ENCODE measurements at places on chromosomes 2 and 18.
A peak's percentile ranks its signal among the peaks of the same experiment; 100 is the strongest.

DNA sequence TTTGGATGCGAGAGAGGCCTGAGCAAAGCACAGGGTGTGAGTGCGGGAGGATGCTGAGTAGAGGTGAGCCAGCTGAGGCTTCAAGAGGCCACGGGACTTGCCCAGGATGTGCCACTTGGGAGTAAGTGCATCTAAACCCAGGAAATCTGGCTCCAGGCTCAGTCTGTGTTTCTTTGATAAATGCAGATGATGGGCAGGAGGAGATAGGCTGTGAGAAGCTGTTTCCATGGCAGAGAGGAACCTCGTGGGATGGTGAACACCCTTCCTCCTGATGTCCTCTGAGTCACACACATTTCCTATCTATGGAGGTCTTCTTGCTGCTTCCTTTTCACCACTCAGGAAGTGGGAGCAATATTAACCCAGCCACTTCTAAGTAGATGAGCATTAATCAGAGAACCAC lies 38.4 kb upstream of the CELF4 start:
- no peak for DNase-seq

DNA sequence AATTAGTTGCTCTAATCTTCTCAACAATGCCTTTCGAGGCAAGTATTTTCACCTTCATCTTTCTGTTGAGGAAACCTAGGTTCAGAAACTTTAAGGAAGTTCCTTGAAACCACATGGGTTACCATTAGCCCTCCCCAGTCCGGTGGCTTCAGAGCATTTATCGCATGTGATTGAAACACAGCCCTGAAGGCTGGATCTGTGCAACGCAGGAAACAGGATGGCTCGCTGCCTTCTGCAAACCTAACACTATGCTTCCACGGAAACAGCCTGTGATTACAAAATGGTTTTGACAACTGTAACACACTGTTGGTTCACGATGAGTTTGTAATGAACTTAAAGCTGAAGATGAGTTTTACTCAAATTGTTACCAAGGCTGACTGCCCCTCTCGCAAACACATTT lies 68.5 kb downstream of the EPB41L3 start:
- no peak for DNase-seq

- DNase-seq = peak; percentile 32
Measured at GRCh38 chr2:115162494-115163293, 720.3 kb downstream of the DPP10 start.

GRCh38 chr18:46190667-46191066 lies 86.5 kb downstream of the HAUS1 start:
- DNase-seq = no peak

DNA sequence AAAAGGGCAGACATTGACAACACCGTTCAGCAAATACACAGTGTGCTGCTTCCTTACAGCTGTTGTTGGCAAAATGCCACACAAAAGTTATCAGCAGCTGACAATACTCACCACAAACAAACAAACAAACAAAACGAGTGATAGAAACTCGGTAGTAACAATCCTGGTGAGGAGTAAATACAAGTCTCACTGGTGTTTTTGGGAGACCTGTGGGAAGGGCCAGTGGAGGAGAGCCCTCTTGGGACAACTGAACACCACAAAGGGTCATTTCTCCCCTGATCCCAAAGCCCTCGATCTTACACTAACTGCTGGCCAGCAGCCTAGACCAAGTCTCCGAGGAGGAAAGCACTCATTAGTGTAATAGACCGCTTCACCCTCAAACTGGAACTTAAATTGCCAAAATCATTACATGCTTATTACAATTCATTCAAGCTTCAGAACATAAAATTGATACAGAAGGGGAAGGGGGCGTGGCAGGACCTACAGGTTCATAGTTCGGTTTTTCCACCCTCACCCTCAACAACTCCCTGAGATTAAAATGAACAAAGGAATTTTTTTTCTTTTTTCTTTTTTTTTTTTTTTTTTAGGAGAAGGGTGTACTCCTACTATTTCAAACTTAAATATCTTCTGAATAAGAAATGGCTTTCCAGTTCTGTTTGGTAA lies 5.0 kb downstream of the AP1S3 start:
- no peak for DNase-seq

DNA sequence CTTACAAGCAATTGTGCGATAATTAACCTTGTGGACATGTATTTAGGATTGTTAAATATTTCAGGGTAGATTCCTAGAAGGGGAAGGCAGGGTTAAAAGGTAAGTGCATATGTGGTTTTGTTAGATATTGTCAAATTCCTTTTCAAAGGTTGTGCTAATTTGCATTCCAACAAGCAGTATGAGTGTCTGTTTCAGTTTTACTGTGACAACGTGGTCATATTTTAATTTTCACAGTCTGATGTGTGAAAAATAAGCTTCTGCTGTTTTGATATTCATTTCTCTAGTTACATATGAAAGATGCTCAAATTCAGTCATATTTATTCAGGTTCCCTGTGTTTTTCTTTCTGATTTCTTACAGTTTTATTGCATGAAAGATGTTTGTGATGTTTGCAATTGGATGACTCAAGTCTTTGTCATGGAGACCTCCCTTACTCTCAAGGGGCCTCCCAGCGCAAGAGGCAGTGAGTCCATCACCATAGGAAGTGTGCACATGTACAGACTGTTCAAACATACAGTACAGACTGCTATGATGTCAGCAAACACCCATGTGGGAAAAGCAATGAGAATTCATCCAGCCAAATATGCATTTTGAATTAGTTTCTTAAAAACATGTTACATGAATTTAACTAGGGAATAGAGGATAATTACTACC lies 310.8 kb downstream of the GALR1 start:
- DNase-seq = no peak

GRCh38 chr2:220147161-220148038 lies 520.0 kb downstream of the SLC4A3 start:
- no peak for DNase-seq

GRCh38 chr18:1438458-1438910 lies 533.8 kb downstream of the ADCYAP1 start:
- no peak for DNase-seq

DNA sequence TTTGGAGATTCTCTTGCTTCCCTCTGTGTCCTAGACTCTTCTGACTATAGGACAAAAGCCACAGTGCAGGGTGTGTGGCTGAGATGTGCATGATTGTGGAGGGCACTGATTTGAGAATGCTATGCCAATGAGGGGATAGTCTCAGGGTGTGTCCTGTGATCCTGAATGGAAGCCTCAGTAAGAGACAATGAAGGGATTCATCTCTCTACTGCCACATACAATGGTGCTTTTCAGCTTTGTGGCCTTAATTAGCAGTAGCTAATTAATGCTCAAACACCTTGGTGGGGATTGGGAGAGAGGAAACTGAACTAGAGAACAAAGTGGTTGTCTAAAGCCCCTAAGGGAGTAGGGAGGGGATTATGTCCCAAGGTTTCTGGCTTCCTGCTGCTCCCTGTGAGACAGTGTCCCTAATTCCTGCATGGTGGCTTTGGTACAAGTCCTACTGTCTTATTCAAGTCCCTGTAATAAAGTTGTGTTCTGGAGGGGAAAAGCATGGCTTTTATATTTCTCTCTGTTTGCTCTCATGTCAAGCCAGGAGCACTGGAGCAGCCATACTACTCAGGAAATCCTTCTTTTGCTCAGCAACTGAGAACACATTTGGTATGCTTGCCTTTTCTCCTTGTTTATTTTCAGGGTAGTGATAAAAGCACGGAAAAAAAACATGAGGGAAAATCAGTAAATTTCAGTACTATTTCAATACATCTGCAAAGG lies 415.2 kb upstream of the TCF4 start:
- DNase-seq = no peak

DNA sequence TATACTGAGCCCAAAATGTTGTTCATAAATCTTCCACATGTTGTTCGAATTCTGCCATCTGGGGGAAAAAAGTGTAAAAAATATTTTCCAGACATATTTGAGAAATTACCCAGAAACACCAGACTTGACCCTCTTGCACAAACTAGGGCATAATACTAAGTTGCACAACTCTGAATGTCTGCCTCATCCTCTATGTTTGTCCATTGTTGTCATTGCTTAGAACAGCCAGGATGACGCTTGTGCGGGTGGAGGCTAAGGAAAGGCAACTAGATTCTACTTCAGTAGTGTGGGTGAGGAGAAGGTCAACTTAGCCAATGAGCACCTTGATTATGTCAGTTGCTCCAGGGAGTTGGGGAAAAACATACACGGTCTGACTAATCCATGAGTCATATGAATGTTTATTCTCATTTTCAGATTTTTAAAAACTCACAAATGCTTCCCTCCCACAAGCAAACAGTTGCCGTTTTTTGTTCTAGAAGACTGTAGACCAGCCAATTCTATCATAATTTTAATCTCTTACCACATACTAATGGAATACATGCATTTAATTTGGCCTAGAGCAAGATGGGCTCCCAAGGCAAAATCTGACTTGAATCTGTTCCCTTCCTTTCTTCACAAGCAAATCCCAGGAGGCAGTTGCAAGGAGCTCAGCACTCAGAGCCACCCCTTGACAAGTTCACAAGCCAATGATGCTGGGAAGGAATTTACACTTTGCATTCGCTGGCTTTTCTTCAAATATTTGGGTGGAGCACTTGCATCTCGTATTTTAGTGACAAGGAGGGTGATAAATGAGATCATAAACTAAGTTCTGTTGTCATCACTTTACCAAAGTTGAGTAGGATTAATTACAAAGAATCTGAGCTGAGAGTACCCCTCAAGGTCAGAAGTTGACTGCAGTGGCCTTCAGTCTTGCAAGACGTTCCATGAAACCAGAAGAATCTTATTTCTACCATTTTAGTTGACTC lies 163.2 kb upstream of the TWIST2 start:
- DNase-seq = no peak

GRCh38 chr2:23467618-23468017 lies 82.6 kb downstream of the KLHL29 start:
- no peak for DNase-seq

DNA sequence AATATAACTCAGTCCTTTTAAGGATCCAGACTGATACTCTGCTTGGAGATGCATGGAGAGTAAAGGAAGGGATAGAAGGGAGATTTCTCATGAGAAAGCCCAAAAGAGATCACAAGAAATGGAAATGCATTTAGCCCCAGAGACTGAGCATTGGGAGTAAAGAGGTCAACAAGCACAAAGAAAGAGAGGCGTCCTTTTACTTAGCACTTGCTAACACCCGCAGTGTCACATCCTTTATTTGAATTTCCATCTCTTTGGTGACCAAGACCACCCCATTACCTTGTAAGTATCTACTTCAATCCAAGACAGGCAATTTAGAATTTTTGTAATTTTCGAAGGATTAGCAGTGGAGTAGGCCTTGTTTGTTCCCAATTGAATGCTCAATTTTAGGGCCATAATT lies 111.8 kb upstream of the DCC start:
- no peak for DNase-seq

GRCh38 chr2:109676346-109676902 lies 62.3 kb downstream of the SOWAHC start:
- no peak for DNase-seq

- DNase-seq = no peak
Measured at GRCh38 chr2:119862127-119862889, 102.6 kb downstream of the PTPN4 start.

DNA sequence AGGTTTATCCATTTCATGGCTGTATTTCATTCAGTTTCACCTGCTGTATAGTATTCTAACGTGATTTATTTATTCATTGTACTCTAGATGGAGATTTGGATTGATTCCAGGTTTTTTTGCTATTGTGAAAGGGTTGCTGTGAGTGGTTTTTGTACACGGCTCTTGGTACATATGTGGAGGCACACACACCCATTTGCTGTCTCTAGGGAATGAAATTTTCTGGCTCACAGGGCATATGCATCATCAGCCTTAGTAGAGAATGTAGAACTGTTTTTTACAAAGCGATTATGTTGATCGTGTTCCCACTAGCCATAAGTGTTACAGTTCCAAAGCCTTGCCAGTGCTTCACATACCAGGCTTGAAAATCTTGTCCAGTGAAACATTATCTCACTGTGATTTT lies 5.1 kb downstream of the SPTBN1 start:
- DNase-seq = no peak

DNA sequence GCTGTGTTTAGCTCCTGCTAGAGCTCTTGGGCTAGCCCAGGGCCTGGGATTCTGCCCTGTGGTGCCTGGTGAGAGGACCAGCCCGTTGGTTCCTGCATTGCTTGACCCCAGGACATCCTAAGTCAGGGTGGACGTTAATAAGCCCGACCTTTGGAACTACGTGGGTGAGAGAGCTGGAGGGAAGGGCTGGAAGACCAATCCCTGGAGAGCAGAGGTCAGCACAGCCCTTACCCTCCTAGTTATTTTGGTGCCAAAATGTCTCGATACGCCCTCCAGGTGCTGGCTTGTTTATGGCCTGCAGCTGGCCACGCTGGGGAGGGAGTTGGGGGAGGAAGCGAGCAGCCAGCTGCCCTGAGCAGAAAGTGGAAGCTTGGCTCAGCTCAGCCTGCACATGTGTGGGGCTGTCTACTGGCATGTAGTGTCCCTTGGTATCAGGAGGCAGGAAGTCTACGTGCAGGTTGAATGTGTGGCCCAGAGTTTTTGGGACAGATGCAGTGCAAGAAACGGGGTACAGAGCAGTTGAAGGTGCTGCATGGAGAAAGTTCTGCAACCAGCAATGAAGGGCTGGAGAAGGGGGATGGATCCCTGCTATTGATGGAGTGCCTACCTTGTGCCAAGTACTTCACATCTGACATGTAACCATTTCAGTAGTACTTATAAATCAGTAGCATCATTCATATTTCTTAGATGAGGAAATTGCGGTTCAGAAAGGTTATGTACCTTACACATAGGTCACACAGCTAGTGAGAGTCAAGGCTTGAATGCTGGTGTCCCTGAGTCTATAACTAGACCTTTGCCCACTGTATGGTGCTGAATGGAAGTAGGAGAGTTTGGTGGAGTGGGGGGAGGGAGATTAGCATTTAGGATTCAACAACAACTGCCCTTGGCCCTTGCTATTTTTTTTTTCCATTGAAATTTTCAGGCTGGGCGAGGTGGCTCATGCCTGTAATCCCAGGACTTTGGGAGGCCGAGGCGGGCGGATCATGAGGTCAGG lies 5.0 kb upstream of the DGKD start:
- DNase-seq = peak; percentile 47

DNA sequence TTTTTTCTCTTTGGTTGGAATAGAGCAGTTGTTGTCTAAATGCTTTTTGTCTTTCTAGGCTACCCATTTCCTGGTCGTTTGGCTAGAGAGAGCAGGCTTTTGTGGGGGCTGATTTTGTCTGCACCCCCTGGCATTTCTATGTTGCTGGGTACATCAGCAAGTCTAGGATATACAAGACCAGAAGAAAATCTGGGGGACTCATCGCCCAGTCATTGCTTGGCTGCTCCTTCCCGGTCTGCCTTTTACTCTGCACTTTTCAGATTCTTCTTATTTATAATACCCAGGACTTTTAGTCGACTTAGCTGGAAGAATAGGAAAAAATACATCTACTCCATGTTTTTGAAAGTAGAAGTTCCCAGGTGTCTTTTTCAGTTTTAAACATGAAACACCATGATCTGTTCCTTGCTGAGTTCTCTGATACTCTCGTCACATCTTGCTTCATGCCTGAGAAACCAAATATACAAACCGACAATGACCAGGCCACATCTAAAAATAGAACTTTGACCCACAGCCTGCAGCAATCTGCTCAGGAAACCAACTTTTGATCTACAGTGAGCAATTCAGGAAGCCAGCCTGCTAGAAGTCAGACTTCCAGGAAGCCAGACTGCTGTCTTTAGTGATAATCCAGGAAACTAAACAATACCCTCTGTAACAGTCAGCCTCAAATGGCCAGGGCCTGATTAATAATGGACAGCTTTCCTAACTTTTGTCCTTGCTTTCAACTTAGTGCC lies 163.8 kb upstream of the MEX3C start:
- no peak for DNase-seq

GRCh38 chr18:79796531-79797405 lies 970 bp upstream of the KCNG2 start:
- DNase-seq = no peak

GRCh38 chr2:73851274-73851673 lies 22.5 kb downstream of the STAMBP start:
- DNase-seq = no peak

Measured in nephron progenitor cell (in vitro differentiated cells).